ENCODE measurements at places on chromosomes 12 and 14.

DNA sequence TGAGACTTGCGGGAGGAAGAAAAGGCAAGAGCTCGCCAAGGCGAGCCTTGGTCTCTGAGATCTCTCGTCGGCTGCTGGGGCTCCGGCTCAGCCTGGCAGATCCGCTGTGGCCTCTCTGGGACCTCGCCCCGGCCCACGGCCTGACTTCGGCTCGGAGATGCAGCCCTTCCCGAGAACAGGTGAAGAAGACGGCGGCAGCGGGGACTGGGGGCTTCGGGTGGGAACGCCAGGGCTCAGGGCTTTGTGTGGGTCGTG is 6.0 kb upstream of the HOXC9 start:
- no peak for DNase-seq

DNA sequence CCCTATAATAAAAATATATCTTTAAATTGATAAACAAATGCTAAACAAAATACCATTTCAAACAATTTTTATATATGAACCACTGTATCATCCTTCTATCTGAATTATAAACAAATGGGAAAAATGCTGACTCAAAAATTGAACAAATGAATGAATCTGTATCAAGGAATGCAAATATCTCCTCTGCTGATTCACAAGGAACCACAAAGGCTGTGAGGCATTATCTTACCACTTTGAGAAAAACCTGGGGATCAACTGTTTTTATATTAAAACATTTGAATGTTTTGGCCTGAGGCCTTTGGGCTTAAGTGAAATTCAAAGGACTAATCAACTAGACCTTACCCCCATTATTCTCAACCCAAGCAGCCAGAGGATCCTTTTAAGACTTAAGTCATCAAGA is 86.3 kb downstream of the EML5 start:
- no peak for DNase-seq

DNA sequence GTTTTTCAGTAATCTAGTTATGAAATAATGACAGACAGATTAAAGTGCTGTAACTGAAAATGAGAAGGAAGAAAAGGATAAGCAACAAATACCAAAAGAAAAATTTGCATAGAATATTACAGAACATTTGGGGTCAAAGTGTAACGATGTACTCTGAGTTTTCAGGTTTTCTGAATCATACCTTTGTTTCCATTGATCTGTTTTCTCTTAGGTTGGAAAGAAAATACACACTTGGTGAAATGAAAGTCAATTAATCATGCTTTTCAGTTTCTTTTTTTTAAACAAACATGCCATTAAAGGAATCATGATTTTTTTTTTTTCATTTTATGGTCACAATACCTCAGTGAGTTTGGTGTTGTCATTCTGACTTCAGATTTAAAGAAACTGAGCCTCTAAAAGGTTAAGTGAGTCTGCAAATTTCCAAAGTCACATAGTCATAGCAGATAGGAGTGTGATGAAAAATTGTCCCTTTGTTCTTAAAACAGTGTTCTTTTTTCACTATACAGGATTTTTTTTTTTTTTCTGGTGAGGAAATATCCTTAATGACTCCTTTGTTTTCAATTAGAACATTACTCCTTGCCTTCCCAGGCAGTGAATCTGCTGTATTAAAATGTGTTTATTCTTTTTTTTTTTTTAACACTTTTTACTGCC is 35.9 kb upstream of the PZP start:
- no peak for DNase-seq

DNA sequence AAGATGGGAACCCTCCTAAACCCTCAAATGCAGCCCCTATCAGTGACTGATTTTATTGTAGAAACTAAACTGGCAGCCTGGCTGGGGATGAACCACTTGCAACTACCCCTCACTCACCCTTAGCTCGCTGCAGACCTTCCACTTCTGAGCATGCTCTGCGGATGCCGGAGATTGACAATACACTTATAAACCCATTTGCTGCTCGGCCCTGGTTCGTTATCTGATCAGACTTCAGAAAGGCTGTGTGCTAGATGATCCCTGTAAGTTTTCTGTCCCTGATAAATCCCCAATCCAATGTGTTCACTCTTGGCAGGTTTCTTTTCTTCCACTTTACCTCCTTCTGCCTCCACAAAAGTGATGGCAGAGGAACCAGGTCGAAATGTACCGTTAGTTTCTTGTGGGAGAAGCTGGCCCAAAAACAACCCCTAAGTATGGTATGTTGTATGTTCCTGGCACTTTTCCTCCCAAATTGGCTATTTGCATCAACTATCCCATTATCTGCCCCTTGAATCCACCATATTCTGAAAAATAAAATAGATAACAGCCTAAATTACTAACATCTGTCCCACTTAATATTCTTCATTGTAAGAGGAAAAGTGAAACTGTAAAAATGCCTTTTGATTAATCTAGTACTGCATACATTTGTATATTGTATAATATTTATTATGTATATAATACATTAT is 18.8 kb downstream of the RPH3A start:
- no peak for DNase-seq

GRCh38 chr12:90305379-90305778 is 596.7 kb upstream of the ATP2B1 start:
- DNase-seq = no peak

Data from D721Med (cell line).